ENCODE measurements at places on chromosomes 7 and 10.

DNA sequence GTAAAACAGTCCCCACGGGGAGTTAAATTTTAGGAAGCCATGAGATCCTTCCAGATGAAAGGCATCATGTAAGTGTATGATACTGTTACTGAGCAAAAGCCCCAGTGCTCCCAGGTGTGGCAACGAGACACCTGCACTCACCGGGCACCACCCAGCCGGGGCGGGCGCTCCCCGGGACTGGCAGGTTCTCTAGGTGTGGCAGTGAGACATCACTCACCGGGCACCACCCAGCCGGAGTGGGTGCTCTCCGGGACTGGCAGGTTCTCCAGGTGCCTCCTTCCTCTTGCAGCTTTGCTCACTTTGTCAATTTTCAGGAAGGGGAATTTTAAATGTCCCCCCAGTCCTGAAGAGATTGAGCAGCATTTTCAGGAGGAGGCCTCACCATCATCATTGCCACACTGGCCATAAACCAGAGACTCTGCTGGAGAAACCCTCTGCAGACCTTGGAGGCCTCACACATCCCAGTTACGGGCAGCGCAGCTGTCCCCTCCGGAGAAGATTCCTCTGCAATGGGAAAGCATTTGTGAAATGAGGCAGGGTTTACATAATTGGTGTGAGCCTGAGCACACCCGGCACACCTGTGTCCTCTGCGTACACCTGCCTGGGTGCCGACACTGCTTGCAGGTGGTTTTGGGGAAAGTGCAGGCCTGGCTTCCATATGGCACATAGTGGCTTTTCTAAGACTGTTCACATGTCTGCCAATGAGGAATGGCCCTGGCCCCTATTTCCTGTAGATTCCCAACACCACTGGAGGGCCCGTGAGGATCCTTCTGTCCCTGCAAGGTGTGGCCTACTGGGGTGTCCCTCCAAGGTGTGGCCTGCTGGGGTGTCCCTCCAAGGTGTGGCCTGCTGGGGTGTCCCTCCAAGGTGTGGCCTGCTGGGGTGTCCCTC, 191.4 kb downstream of the EBF3 start:
- H3K4me1 ChIP-seq, result no peaks in the 10 kb centered on the region
- no peaks in the 10 kb centered on the region for H3K27me3 ChIP-seq
- no peak overlapping the region for H3K27ac ChIP-seq
- H3K36me3 ChIP-seq, result no peaks in the 10 kb centered on the region
- no peak for DNase-seq

GRCh38 chr10:93454736-93455135, 27.4 kb downstream of the MYOF start:
- H3K27ac ChIP-seq, result no peak overlapping the region
- no peak for DNase-seq
- H3K4me1 ChIP-seq, result peaks cover 14% of the 10 kb centered on the region
- H3K36me3 ChIP-seq, result no peaks in the 10 kb centered on the region

GRCh38 chr7:148819697-148820360, 64.3 kb downstream of the EZH2 start:
- DNase-seq, result peak; percentile 40
- H3K27ac ChIP-seq, result peak overlapping the region; percentile 15
- H3K36me3 ChIP-seq, result peaks cover 21% of the 10 kb centered on the region
- no peaks in the 10 kb centered on the region for H3K27me3 ChIP-seq
- H3K4me3 ChIP-seq, result no peak overlapping the region
- H3K4me1 ChIP-seq, result peaks cover 6% of the 10 kb centered on the region

GRCh38 chr7:35860664-35861063, 59.8 kb downstream of the SEPTIN7 start:
- no peak for DNase-seq
- H3K27me3 ChIP-seq, result no peaks in the 10 kb centered on the region
- 0 out of 2 replicates have a peak, but pooled peaks cover 4% of the 10 kb centered on the region for H3K36me3 ChIP-seq
- H3K4me3 ChIP-seq, result no peak overlapping the region
- H3K4me1 ChIP-seq, result no peaks in the 10 kb centered on the region
- H3K27ac ChIP-seq, result no peak overlapping the region

- peak overlapping the region; percentile 10 for H3K4me3 ChIP-seq
- H3K27me3 ChIP-seq, result peaks cover 27% of the 10 kb centered on the region
- H3K4me1 ChIP-seq, result peaks cover 33% of the 10 kb centered on the region
- no peaks in the 10 kb centered on the region for H3K36me3 ChIP-seq
- peak; percentile 97 for DNase-seq
Measured at GRCh38 chr7:30142710-30143109, 7.9 kb downstream of the MTURN start.

DNA sequence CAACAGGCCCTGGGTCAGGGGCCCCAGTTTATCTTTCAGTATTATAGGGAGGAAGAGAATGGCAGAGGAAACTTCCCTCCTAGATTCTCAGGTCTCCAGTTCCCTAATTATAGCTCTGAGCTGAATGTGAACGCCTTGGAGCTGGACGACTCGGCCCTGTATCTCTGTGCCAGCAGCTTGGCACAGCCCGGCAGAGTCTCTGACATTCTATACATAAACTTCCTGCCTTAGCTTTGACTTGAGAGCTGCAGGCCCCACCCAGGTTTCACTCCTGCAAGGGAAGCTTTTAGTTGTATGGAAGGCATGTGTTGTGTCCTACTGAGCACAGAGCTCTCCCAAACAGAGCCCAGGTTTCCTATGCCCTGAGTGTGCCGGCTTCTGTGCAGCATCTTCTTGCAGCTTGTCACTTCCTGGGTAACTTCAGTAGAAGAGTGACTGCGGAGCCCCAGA, 205.6 kb upstream of the PRSS58 start:
- no peaks in the 10 kb centered on the region for H3K36me3 ChIP-seq
- H3K27me3 ChIP-seq, result no peaks in the 10 kb centered on the region
- peaks cover 26% of the 10 kb centered on the region for H3K4me1 ChIP-seq

- H3K4me3 ChIP-seq, result no peak overlapping the region
- no peak overlapping the region for H3K27ac ChIP-seq
- H3K27me3 ChIP-seq, result no peaks in the 10 kb centered on the region
- H3K36me3 ChIP-seq, result no peaks in the 10 kb centered on the region
Measured at GRCh38 chr7:15559416-15559928, 2.3 kb downstream of the AGMO start.

DNA sequence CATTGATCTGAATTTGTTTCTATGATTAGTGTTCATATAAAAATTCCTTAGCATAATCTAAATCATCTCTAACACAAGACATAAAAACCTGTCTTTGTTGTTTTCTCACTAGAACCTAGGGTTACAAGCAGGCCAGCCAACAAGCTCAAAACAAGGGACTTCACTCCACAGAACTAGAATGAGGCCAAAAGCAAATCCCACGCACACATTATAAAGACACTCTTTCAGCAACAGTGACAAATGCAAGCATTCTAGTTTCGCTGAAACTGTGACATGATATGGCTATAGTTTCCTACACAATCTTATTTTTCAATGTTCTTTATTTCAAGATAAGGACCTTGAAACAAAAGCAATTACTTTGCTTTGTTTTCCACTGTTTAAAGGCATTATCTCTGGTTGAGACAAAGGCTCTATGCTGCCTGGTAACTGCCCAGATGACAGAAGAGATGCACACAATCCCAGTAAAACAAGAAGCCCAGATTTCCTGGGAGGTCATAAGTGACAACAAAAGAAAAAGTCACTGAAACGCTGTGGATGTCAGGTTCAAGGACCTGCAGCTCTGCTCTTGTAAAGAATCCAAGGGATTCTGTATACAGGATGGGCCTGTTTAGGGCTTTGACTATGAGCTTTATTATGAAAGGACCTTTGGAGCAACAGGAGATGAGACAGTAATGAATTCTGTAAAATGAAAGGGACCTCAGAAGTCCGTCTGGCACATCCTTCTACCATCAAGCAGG, 105.3 kb downstream of the SORCS1 start:
- H3K4me1 ChIP-seq, result no peaks in the 10 kb centered on the region
- no peaks in the 10 kb centered on the region for H3K27me3 ChIP-seq
- no peak for DNase-seq
- no peaks in the 10 kb centered on the region for H3K36me3 ChIP-seq
- H3K4me3 ChIP-seq, result no peak overlapping the region

DNA sequence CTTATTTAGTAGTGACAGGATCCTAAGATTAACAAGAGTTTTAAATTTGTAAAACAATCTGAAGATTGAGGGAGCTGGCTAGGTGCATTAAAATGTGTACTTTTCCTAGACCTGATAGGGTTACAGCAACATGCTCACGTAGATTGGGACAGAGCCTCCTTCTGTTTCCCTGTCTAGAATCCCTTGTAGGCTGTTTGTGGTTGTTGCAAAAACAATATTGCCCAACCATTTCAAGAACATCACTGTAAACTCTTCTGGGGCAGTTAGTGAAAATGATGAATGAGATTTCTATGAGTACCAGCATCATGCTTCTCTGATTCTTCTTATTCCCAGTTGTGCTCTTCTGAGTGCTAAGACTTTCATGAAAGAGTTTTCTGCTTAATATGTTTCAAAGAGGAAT, 14.7 kb upstream of the CPED1 start:
- no peak for DNase-seq
- no peaks in the 10 kb centered on the region for H3K27me3 ChIP-seq
- no peak overlapping the region for H3K4me3 ChIP-seq
- H3K36me3 ChIP-seq, result peaks cover 21% of the 10 kb centered on the region

GRCh38 chr7:19144661-19145433, at the start of gene FERD3L:
Gene FERD3L, minus strand, starts transcription at chr7:19145421. Its CDS starts 59 bp downstream, at chr7:19145362.
- no peak within 1 kb of the TSS for H3K27ac ChIP-seq
- H3K27me3 ChIP-seq, result peaks cover 9% of the 10 kb centered on the region
- H3K4me1 ChIP-seq, result no peaks in the 10 kb centered on the region
- H3K36me3 ChIP-seq, result no peaks in the 10 kb centered on the region
- H3K4me3 ChIP-seq, result no peak within 1 kb of the TSS

GRCh38 chr10:11089272-11089671, 71.6 kb downstream of the CELF2 start:
- DNase-seq, result no peak
- H3K4me3 ChIP-seq, result no peak overlapping the region
- H3K4me1 ChIP-seq, result no peaks in the 10 kb centered on the region
- H3K36me3 ChIP-seq, result no peaks in the 10 kb centered on the region
- no peak overlapping the region for H3K27ac ChIP-seq
- peaks cover 25% of the 10 kb centered on the region for H3K27me3 ChIP-seq

DNA sequence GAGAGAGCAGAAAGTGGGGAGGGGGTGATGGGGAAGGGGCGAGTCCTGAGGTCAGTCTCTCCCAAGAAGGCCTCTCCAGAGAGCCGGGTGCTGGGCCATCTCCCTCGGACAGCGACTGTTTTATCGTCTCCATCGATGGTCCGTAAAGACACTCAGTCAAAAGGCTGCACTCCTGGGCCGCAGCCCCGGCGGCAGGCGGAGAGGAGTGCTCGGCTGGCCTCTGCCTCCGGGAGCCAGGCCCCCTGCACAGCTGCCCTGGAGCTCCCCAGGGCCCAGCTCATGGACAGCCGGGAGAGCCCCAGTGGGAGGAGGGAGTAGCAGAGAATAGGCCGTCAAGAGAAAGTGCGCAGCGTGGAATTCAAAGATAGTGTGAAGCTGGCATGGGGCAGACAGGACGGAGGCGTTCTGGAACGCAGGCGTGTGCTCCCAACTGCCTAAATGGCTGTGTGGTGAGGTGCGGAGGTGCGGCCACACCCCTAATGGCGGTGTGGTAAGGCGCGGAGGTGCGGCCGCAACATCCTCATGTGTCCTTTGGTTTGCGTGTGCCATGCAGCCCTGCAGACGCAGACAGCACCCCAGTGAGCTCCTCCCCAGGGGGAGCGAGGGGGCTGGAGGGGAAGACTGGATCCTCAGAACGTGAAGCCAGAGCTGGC, 477.5 kb upstream of the FOXK1 start:
- no peak for DNase-seq
- H3K36me3 ChIP-seq, result no peaks in the 10 kb centered on the region
- H3K27me3 ChIP-seq, result peaks cover 96% of the 10 kb centered on the region
- H3K4me3 ChIP-seq, result no peak overlapping the region
- H3K4me1 ChIP-seq, result no peaks in the 10 kb centered on the region

DNA sequence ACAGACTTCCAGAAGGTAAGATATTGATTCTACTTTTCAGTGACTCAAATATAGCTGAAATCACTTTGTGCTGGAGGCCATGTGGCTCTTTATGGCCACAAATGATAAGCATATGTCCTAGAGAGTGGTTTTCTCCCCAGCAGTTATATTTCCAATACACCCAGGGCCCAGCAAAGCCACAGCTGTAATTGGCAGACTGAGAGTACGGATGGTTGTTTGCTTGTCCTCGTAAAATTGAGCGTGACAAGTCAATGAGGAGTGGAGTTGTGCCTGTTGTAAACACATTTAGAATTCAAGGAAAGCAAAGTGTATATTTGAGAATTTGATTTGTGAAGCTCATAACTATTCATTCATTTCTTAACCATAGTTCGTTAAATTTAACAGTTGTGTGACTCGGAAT, 201.8 kb downstream of the LHFPL3 start:
- H3K36me3 ChIP-seq, result no peaks in the 10 kb centered on the region
- no peak for DNase-seq
- no peaks in the 10 kb centered on the region for H3K4me1 ChIP-seq
- H3K27me3 ChIP-seq, result no peaks in the 10 kb centered on the region
- no peak overlapping the region for H3K27ac ChIP-seq

DNA sequence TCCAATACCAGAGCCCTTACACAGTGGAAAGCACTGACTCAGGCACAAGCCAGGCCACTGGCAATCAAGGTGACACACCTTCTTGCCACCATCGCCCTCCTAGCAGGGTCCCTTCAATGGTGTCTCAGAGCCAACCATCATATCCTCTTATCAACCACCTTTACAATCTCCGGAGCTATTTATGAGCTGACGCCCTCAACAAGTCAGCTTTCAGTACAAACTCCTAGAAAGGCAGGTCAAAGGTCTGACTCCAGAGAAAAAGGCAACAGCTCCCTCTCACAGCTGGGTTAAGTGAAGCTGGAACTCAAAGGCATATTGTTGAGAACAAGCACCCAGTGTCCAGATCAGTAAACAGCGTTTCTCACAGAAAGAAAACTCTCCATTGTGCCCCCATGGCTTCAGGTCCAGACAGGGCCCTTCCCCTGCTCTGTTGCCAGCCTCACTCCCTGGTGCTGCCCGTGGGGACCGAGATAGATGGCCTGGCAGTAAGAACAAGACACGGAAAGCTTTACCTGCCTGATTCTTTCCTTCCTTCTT, 2.4 kb downstream of the ZNF3 start:
- no peak for DNase-seq
- H3K36me3 ChIP-seq, result peaks cover 57% of the 10 kb centered on the region
- H3K27ac ChIP-seq, result no peak overlapping the region
- H3K4me3 ChIP-seq, result no peak overlapping the region
- H3K27me3 ChIP-seq, result no peaks in the 10 kb centered on the region

GRCh38 chr7:82598958-82599357, 155.4 kb upstream of the CACNA2D1 start:
- H3K27me3 ChIP-seq, result no peaks in the 10 kb centered on the region
- H3K36me3 ChIP-seq, result no peaks in the 10 kb centered on the region
- no peak overlapping the region for H3K4me3 ChIP-seq
- DNase-seq, result peak; percentile 50
- H3K27ac ChIP-seq, result no peak overlapping the region
- peaks cover 20% of the 10 kb centered on the region for H3K4me1 ChIP-seq

- no peaks in the 10 kb centered on the region for H3K27me3 ChIP-seq
- no peak overlapping the region for H3K27ac ChIP-seq
- no peak overlapping the region for H3K4me3 ChIP-seq
- DNase-seq, result no peak
- peaks cover 42% of the 10 kb centered on the region for H3K4me1 ChIP-seq
Measured at GRCh38 chr10:75355706-75356105, 45.9 kb downstream of the ZNF503 start.

GRCh38 chr10:73797324-73798025, 12.1 kb downstream of the ZSWIM8 start:
- H3K4me1 ChIP-seq, result no peaks in the 10 kb centered on the region
- H3K27ac ChIP-seq, result no peak overlapping the region
- DNase-seq, result no peak
- no peak overlapping the region for H3K4me3 ChIP-seq
- H3K27me3 ChIP-seq, result no peaks in the 10 kb centered on the region
- H3K36me3 ChIP-seq, result peaks cover 18% of the 10 kb centered on the region

All from PC-9 (cell line).